ENCODE measurements at places on chromosomes 6 and 20.

- no peak for DNase-seq
Observed at GRCh38 chr20:56826705-56827665, 197.9 kb downstream of the TFAP2C start.

- DNase-seq: no peak
Observed at GRCh38 chr20:10453241-10453640, 18.1 kb downstream of the SLX4IP start.

- DNase-seq: no peak
Observed at GRCh38 chr6:144460327-144461095, 175.4 kb downstream of the UTRN start.

DNA sequence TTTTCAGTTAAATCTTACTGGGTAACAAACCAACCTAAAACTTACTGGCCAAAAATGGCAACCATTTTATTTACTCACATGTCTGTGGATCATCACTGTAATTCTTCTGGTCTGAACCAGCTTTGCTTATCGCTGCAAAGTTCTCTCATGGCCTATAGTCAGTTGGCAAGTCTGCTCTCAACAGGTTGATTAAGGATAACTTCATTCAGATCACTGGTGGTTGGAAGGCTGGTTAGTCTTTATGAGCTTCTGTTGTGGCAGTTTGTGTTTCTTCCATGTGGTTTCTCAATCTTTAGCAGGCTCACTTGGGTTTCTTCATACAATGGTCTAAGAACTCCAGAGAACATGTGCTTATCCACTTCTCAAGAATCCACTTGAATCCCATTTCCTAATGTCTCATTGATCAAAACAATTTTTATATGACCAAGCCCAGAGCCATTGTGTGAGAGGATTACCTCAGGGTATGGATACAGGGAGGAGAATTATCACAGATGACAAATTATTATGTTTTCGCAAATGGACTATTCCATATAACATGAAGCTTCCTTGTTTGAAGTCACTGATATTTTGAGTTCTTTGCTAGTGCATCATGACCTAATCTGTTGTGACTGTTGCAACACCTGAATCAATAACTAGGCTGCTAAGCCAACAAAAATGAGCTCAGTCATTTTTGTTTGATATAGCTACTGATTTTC is 155.4 kb upstream of the BMP2 start:
- no peak for DNase-seq

GRCh38 chr6:155528335-155528734 is 72.7 kb upstream of the NOX3 start:
- no peak for DNase-seq
